Body of pancreas (tissue), 4 donors: ENCODE measurements at places on chromosomes 1 and 21. TPM values are rescaled to one million over a fixed set of nuclear protein-coding genes. Genes with fewer than 3 reads are reported as not detected.

GRCh38 chr1:229258031-229258756, 12.7 kb upstream of the RAB4A start:
- peaks cover 8% of the 10 kb centered on the region for H3K4me1 ChIP-seq
- no peaks in the 10 kb centered on the region for H3K36me3 ChIP-seq
- no peak overlapping the region for H3K4me3 ChIP-seq
- no peaks in the 10 kb centered on the region for H3K27me3 ChIP-seq

DNA sequence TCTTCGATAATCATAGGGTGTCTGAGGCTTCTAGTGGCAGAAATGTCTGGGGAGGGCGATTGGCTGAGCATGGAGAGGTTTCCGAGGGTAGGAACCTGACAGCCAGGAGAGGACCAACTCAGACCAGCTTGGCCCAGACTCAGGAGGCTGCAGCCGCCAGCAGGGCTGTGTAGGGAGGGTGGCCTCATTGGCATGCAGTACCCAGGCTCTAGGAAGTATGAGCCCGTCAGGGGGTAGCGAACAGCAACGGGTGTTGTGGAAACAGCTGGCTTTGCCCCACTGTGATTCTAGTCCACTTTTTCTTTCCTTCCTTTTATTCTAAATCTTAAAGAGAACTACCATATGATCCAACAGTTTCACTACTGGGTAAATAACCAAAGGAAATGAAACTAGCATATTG, 103.3 kb downstream of the DIRAS3 start:
- DNase-seq = no peak
- H3K27ac ChIP-seq = no peak overlapping the region
- H3K36me3 ChIP-seq = no peaks in the 10 kb centered on the region
- H3K4me1 ChIP-seq = no peaks in the 10 kb centered on the region
- H3K4me3 ChIP-seq = no peak overlapping the region

- peaks cover 32% of the 10 kb centered on the region for H3K4me1 ChIP-seq
- DNase-seq = no peak
- H3K27me3 ChIP-seq = no peaks in the 10 kb centered on the region
- H3K27ac ChIP-seq = peak overlapping the region; percentile 88
These were observed 1.7 kb upstream of the ADAMTS4 start for GRCh38 chr1:161200421-161200991.

DUSP10 gene
- total RNA-seq = 12.2 TPM
